ENCODE measurements at places on chromosomes 1 and 21. TPM values are rescaled to one million over a fixed set of nuclear protein-coding genes. Genes with fewer than 3 reads are reported as not detected.

Gene C1orf174
- total RNA-seq: 31.1 TPM

Gene CAPN8
- not detected for total RNA-seq

Gene BSND
- not detected for total RNA-seq

Gene ATP5PF
- 28.0 TPM for total RNA-seq

Gene RGS18
- total RNA-seq: not detected

Gene TMOD4
- total RNA-seq: not detected

Gene CD48
- total RNA-seq: not detected

Gene CPLANE2
- 15.1 TPM for total RNA-seq

Gene OR2G2
- total RNA-seq: not detected

Gene S100A14
- total RNA-seq: not detected

Gene SIK1
- 5.2 TPM for total RNA-seq

Gene NPHS2
- total RNA-seq: not detected

Gene DNAJC6
- total RNA-seq: 12.2 TPM

Gene YIPF1
- 31.1 TPM for total RNA-seq

Gene FHL3
- 33.2 TPM for total RNA-seq

Gene GJA8
- total RNA-seq: not detected

Gene SCYL3
- total RNA-seq: 8.4 TPM

Gene RPF1
- total RNA-seq: 38.4 TPM

Gene KCNJ9
- total RNA-seq: not detected

Gene HOOK1
- total RNA-seq: not detected

Gene AMY1B
- total RNA-seq: not detected

Gene ZFP69B
- total RNA-seq: 5.8 TPM

Gene TMPRSS15
- total RNA-seq: not detected
